ENCODE measurements at places on chromosomes 13 and 19. TPM values are rescaled to one million over a fixed set of nuclear protein-coding genes. Genes with fewer than 3 reads are reported as not detected.

The C1QTNF9B gene
- not detected for total RNA-seq

The MBD3L5 gene
- not detected for total RNA-seq

The TMEM59L gene
- 5.9 TPM for total RNA-seq

The ICAM5 gene
- total RNA-seq: 2.9 TPM

The TJP3 gene
- 26.5 TPM for total RNA-seq

The FAM216B gene
- 0.09 TPM for total RNA-seq

DNA sequence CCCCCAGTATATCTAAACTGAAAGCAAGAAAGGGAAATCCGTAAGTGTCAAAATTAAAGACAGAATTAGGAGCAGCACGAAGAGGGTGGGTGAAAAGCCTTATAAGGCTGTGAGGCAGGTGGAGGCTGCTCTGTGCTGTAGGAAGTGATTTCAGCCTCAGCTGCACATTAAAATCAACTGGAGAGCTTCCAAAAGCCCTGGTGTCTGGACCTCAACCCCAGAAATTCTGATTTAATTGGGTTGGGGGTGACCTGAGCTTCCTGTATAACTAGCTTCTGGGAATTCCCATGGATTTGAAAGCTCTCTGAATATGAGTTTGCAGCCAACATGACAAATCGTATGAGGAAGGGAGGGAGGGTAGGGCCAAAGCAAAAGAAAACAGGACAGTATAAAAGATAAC lies 242.4 kb upstream of the TMTC4 start:
- DNase-seq: no peak

- DNase-seq: peak; percentile 58
Measured at GRCh38 chr19:40249201-40249600, 22.7 kb upstream of the CCNP start.

DNA sequence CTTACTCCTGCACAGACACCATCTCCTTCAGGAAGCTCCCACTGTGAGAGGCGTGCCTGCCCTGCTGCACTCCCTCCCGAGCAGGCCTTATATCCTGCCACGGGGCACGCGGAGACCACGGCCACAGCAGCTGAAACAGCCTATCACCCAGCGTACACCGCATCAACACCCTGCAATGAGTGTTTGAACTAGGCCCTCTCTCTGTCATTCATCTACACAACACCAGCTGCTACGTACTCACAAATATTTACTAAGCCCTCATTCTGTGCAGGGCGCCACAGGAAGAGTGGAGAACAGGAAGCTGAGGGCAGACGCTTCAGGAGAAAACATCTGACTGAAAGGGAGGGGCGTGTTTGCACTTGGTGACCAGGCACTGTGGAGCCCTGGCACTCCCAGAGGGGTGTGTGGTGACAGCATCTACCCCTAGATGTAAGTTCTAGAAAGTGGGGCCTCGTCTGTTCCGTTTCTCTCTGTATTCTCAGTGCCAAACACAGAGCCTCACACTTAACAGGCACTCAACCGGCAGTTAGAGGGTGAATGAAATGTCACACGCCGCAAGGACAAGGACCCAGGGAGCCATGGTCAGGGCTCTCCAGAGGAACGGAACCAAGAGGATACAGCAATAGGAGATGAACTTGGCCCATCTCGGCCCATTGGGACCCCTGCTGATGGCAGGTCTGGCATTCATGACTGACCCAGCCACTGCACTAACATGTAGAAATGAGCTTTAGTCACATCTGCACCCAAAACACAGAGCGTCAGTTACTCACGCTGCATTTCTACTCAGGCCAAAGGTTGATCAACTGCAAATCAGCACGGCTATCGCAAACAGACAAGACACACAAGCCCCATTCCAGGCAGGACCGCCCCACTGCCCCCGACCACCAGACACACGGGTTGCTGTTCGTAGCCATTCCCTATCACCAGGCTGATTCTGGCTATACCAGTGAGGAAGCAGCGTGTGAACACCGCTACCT lies 15.7 kb downstream of the RANBP3 start:
- DNase-seq: no peak

DNA sequence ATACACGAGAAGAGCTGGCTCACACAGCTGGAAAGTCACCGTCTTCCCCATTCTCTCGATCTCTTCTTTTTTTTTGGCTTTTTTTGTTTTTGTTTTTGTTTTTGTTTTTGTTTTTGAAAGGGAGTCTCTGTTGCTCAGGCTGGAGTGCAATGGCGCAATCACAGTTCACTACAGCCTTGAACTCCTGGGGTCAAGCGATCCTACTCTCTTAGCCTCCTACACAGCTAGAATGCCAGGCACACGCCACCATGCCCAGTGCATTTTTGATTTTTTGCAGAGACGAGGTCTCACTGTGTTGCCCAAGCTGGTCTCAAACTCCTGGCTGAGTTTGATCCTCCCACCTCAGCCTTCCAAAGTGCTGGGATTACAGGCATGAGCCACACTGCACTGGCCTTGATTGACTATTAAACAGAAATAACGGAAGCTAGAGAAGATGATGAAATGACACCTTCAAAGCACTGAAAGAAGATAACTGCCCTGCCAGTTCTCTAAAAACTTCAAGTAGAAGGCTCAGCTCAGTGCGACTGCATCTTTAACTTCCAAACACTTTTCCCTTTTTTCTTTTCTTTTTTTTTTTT lies 4.0 kb downstream of the FXYD3 start:
- DNase-seq: no peak

GRCh38 chr19:56839652-56840450 lies 675 bp downstream of the PEG3 start:
- peak; percentile 98 for DNase-seq

- DNase-seq: no peak
Measured at GRCh38 chr19:47209319-47210179, 21.4 kb downstream of the BBC3 start.

- DNase-seq: no peak
Measured at GRCh38 chr13:40123962-40124632, 468.6 kb downstream of the COG6 start.

- no peak for DNase-seq
Measured at GRCh38 chr19:6887316-6887715, at the start of gene ADGRE1. ADGRE1 (plus strand) TSS chr19:6887579; CDS start chr19:6887609, 30 bp downstream.

- no peak for DNase-seq
Measured at GRCh38 chr13:51113969-51114368, 2.9 kb upstream of the C13orf42 start.
